ENCODE measurements at places on chromosomes 7 and 10.

GRCh38 chr10:70740406-70741288 is 44.5 kb downstream of the TBATA start:
- DNase-seq, result no peak

DNA sequence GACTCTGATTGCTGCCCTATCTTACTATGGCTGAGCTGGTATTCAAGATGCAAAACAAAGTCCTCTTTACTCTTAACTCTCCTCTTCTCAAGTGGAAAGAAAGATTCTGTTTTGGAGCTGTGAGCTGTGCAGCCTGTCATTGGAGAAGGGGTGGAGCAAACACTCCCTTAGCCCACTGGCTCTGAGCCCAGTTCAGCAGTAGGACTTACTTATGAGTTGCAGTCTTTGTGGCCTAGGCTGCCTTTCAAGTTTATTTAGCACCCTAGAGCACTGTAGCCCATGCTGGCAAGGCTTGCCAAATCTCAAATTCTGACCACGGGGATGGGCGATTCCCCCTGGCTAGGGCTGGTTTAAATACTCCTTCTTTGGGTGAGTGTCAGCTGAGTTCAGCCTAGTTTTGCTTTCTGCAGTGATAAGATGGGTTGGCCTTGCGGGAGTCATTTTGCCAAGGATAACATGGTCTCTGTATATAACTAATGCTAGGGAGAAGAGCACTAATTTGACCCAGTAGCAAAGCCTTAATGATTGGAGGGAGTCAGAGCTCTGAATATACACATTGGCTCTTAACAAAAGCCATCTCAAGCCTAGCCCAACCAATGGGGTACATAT is 110.2 kb downstream of the MYO3A start:
- DNase-seq, result no peak

DNA sequence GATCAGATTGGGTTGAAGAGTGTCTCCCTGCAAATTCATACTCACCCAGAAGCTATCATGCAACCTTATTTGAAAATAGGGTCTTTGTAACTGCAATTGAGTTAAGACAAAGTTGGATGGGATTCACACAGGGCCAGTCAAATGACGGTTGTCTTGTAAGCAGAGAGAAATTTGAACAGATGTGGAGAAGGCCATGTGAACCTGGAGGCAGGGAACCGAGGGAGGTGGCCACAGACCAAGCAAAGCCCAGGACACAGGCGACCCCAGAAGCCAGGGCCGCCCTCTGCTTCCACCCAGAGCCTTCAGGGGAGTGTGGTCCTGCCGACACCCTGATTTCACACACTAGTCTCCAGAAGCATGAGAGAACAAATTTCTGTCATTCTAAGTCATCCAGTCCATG is 140.8 kb downstream of the SFMBT2 start:
- DNase-seq, result no peak

- no peak for DNase-seq
Measured at GRCh38 chr7:119959811-119960210, 313.2 kb upstream of the KCND2 start.

- DNase-seq, result no peak
Measured at GRCh38 chr7:130899638-130900401, 165.8 kb upstream of the KLF14 start.

DNA sequence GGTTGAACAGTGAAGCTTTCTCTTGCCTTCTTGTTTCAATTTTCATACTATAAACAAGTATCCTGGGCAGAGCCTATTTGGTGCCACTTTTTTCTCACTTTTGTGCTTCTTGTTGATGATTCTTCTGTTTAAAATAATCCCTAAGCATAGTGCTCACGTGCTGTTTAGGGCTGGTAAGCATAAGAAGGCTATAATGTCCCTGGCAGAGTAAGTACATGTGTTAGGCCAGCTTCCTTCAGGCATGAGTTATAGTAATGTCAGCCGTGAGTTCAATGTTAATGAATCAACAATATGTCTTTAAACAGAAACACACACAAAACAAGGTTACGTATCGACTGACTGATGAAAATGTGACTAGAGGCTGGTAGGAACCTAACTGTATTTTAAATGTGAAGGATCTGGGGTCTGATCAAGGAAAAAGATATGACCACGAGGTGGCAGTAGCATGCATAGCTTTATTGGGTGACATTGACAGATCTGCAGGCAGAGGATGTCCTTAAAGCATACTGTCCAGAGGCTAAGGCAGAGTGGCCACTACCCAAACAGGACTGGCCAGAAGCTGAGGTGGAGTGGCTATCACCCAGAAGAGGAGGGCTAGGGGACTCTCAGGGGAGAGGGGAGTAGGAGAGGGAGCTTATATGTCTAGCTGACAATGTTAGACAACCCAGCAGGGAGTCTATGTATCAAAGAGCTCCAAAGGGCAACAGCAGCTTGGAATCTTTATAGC is 113.7 kb downstream of the BRAF start:
- DNase-seq, result no peak

DNA sequence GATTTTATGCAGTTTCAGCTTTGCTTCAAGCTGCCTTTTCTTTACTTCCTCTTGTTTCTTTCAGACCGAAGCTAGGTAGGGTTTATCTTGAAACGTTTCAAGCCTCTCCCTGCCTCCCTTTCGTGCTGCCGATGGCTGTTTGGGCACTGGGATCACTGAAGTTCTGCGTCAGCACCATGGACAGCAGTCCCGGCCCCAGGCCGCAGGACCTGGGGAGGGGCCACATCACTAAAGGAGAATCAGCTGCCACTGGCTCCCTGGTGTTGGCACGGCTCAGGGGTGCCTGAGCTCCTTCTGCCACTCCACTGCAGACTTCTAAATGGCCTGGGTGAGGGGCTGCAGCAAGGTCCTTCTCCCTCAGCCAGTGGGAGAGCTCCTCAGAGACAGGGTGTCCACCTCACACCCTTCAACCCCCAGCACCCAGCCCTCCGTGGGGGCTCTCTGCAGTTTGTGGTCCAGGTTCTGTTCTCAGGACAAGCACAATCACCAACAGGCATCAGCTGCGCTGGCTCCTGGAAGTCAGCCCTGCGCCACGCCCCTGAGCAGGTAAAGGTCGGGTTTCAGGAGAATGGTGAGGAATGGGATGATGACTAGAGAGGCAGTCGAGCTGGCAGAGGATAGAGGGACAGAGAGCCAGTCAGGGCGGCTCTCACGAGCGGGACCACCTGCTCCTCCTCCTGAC is 387.2 kb downstream of the TCERG1L start:
- DNase-seq, result no peak

DNA sequence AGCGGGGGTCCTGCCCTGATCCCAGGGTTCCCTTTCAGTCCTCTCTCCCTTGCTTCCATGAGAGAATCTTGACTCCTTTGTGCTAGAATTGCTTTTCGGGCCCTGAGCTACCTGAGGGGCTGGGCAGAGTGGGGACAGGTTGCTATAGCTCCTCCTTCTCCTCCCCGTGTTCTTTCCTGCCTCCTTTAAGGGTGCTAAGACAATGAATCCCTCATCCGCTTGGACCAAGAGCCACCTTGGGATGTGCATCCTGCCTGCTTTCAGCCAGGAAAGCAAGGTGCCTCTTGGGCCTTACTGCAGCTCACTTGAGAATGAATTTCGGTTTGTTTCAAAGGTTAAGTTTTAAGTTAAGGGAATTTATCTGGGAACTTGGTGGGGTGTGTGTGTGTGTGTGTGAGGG is 53.6 kb downstream of the ADRA2A start:
- no peak for DNase-seq

DNA sequence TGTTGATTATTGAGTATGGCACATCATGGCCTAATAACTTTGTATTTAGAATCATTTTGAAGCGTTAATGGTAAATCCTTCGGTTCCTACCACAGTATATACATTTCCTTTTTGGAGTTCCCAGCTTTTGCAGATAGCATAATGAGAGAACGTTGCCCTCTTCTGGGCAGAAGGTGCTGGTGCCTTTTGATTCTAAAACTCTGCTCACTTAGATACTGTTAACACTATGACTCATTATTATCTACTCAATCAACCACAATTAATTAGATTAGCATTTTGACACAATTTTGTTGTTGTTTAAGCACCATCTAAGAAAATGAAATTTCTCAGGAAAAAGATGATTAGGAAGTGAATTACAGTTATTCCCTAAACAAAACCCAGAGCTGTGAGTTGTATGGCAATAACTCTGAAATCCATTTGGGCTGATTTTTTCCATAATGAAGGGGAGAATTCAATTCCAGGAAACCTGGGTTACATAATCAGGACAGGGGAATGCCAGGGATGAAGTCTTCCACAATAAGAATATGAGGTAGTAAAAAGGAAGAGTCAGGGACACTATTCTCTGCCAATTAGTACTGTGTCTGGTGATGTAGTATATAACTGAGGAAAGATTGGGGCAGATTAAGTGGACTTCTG is 11.5 kb upstream of the DLD start:
- DNase-seq, result peak; percentile 14

DNA sequence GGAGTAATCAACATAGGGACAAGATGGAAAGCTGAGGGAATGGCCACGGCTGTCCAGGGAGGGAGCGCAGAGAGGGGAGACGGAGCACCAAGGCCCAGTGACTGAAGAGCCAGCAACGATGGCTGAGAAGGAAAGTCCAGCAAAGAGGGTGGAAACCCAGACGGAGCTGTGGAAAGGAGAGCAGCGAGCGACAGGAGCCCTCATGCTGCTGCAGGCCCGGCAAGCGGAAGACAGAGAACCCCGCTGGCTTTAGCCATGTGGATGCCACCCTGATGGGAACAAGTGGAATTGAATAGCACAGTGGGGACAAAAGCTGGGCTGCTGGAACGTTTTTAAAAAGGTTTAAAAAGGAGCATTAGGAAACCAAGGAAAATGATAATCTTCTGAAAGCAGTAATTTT is 82.9 kb upstream of the DDC start:
- DNase-seq, result no peak

GRCh38 chr10:71494980-71495381 is 98.3 kb downstream of the CDH23 start:
- no peak for DNase-seq

DNA sequence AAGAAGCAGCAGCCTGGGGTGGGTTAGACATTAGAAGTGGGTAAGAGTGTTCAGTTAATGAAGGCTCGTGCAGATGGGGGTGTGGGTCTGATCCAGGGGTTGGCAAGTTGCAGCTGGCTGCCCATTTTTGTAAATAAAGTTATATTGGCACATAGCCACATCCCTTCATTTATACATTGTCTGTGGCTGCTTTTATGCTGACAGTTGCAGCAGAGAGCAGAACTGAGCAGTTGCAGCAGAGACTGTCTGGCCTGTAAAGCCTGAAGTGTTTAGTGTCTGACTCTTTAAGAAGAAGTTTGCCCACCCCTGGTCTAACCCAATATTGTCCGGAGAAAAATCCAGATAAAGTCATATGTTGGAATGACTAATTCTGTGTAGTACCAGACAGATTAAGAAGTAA is 38.1 kb downstream of the GLRX3 start:
- no peak for DNase-seq

DNA sequence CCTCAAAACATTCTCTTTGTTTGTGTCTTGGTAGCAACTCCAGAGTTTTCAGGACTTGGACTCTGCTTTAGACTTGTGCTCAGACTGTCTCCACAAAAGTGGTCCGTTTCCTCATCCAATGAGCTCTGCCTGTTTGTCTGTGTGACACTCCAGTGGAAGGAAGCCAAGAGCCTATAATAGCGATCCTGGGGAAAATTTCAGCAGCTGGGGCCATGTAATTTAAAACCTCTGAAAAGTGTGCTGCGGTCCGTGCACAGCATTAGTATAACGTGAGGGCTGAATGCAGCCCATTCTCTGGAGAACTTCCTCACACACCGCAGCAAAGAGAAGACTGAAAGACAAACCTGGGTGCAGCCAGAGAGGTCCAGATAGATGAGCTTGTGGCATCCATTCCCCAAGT is at the start of gene LRRC17:
LRRC17 (plus strand) TSS at position 259 of the 400 bp plus-strand sequence. CDS start 20,914 bp downstream, outside the sequence.
- peak; percentile 48 for DNase-seq

DNA sequence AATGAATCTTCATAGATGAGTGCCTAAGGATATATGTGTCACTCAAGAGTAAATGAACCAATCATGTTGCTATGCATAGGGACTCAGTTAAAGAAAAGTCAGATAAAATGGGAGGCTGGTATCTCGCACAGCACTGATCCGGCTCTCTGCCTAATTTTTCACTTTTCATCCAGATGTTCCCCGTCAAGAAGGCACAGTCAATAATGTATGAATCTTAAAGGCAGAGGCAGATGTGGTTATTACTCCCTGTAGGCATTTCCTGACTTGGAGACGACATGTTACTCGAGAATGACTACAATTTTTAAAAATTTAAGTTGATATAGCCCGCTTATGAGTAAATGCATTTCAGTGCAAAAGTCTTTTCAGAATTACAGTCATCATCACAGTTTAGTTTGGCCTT is 113.6 kb downstream of the TBXAS1 start:
- no peak for DNase-seq

- DNase-seq, result no peak
Measured at GRCh38 chr7:108596560-108596959, 26.9 kb downstream of the DNAJB9 start.

DNA sequence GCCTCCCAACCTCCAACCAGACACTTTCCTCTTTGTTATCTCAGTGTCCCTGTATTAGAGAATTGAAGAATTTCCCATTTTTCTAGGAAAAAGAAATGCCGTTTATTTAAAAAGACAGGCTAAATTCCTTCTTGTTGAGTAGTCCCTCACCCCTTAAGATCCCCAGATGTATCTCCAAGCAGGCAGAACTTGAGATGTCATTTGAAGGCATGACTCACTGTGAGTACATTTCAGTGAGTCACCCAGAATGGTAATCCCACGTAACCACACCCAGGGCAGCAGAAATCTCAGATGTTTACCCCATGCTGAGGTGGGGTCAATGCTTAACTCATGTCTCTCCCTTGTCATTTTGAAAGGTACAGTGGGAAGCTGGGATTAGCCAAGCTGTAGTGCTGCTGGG is 4.4 kb downstream of the ZNF655 start:
- no peak for DNase-seq

DNA sequence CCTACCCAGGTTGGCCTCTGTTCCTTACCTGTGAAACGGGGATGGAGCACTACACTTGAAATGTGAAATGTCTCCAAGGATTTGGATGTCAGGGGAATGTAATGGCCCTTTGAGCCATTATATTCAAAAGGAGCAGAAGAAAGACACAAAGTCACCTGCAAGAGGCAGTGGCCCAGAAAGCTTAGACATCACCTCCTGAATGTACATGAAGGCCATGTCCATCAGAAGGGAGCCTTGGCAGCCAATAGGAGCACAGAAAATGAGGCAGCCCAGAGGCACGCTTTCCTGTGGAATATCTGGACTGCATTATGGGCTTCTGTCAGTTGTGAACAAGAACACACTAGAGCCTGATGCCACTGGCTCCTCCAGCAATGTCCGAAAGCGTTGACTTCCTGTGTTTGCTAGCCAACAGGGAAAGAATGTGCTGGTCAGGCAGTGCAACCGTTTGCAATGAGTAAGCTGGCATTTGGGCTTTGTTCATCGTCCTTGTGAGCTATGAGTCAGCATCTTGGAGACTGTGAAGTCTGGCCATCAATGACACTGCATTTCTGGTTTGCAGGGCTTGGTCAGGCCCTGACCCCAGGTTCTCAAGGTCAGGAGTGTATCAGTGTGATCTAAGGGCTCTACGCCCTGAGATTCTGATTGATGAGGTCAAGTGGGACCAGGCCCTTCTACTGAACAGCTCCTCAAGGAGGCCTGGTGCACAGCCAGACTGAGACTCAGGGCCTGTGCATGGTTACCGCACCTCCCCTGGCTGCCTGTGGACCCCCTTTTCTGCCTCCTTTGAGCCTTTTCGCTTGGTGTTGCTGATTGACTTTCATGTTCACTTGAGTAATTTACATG is 222.4 kb downstream of the RPS24 start:
- DNase-seq, result no peak

GRCh38 chr7:77679608-77680007 is 16.7 kb upstream of the RSBN1L start:
- no peak for DNase-seq

Measured in NCI-H187 (cell line).